ENCODE measurements at places on chromosomes 12 and 14.

- no peak for DNase-seq
Measured at GRCh38 chr12:22285846-22286245, 48.7 kb downstream of the ST8SIA1 start.

DNA sequence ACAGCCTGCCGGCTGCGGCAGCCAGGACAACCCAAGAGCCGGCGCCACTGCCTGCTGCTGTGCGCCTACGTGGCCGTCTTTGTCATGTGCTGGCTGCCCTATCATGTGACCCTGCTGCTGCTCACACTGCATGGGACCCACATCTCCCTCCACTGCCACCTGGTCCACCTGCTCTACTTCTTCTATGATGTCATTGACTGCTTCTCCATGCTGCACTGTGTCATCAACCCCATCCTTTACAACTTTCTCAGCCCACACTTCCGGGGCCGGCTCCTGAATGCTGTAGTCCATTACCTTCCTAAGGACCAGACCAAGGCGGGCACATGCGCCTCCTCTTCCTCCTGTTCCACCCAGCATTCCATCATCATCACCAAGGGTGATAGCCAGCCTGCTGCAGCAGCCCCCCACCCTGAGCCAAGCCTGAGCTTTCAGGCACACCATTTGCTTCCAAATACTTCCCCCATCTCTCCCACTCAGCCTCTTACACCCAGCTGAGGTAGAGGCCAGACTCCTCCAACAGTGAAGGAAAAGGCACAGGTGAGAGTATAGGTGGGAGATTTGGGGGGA lies 10.3 kb downstream of the ZBTB39 start:
- DNase-seq, result no peak

- DNase-seq, result peak; percentile 38
Measured at GRCh38 chr12:65269603-65270002, 8.9 kb upstream of the MSRB3 start.

- DNase-seq, result no peak
Measured at GRCh38 chr12:96979532-96979931, 72.5 kb downstream of the NEDD1 start.

DNA sequence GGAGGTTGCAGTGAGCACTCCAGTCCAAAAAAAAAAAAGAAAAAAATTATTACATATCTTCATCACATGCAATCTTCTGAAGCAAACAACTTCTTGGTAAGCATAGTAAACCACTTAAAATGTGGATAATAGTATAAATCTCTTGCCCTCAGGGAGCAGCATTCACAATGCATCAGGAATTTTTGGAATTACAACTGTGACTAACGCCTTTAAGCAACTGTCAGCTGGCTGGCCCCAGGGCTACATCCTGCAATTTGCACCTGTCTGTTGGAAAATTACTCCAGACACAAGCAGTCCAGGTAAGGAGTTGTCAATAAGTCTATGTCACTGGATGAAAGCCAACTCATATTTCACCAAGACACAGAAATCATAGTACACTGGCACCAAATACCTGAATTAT lies 5.5 kb upstream of the SLC7A7 start:
- DNase-seq, result peak; percentile 75

GRCh38 chr14:104872469-104873341 lies 7.6 kb downstream of the CEP170B start:
- DNase-seq, result no peak

GRCh38 chr12:123151457-123152454 lies 866 bp upstream of the PITPNM2 start:
- DNase-seq, result no peak

DNA sequence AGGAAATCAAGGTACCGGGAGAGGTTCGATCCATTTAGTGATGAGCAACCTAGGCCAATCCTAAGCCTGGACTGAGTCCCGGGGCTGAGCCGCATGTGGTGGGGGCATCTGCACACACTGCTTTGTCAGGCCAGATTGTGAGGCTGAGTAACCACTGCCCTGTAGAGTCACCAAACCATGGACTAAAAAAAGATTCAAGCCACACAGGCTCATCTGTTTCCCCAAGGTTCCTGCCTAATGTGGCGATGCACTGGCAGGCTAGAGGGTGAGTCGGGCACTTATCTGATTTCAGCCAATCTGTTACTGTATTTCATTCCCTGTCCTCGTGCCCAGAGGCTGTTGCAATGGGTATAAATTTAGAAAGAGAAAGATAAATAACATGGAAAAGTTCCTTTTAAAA lies 140.8 kb downstream of the TTC7B start:
- peak; percentile 41 for DNase-seq

- DNase-seq, result peak; percentile 34
Measured at GRCh38 chr12:105935981-105936380, 202.8 kb downstream of the NUAK1 start.

DNA sequence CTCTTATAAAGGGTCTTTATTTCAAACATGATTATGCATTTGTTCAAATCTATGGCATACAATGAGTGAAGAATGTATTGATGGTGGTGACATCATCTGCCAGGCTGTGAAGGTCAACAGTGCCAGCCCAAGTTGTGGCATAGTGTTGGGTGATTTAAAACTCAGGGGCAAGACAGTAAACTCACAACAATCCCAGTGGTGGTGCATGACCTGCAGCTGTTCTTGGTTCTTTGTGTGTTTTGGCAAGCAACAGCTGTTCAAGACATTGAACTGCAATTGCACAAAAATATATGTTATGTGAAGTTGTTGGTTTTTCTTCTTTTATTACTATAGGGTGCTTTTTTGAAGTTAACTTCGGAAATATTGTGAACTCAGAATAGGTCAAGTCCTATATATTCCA lies 851.6 kb downstream of the NRXN3 start:
- DNase-seq, result no peak

- DNase-seq, result no peak
Measured at GRCh38 chr14:39006721-39007410, 96.2 kb downstream of the SEC23A start.

GRCh38 chr12:113054948-113055486 lies 1.5 kb upstream of the DTX1 start:
- DNase-seq, result no peak

DNA sequence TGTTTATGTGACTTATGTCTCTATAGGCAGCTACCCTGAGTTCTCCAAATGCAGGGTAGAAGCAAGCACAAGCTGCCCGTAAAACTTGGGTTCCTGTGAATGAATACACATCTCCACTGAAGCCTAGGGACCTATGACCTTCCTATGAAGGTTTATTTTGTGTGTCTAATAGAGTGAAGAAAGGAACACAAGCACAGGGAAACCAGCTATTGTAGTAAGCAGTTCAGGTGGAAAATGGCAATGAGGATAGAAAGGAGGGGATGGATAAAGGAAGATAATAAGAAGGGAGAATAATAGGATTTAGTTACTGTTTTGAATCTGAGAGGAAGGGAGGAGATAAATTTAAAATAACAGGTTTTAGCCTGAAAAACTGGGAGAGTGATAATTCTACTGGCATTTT lies 2.4 kb downstream of the PFKM start:
- DNase-seq, result no peak

GRCh38 chr12:104960464-104960863 lies 2.4 kb upstream of the SLC41A2 start:
- no peak for DNase-seq

DNA sequence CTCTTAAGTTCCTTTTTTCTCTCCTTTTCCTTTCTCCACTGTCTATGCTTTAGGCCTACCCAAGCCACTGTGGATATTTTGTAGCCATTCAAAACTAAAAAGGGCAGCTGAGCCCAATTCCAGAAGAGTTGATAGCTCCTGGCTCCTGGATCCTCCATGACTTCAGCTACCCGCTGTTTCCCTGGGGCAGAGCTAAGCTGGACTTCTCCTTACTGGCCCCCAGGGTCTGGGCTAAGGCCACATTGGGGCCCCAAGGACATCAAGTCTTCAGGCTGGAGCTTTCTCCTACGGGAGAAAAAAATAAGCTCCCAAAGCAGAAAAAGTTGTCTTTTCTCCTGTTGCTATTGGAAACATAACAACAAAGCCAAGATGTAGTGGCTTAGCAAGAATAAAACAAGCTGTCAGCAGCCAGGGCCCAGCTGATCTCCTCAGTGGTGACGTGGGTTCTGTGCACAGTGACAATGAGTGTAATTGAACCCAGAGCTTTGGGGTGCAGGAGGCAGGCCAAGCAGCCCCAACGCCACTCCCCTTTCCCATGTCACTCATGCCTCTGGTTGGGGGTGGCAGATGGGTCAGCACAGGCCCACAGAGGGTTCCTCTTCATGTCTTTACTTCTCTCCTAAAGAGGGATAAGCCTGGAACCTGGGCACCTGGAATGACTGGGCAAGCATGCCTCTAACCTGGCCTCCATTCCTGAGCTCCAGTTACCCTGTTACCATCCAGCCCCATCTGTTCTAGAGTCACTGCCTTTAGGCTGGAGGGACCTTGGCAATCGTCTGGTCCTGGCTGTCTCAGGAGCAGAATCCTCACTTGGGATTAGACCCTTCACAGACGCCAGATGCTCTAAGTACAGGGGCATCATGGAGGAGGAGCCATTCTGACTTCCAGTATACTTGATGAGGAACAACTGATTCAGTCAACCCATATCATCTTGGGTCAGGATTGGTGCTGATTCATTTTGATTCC lies 171.2 kb downstream of the ZFP36L1 start:
- DNase-seq, result no peak

- peak; percentile 72 for DNase-seq
Measured at GRCh38 chr14:93269341-93270068, 62.4 kb downstream of the UBR7 start.

DNA sequence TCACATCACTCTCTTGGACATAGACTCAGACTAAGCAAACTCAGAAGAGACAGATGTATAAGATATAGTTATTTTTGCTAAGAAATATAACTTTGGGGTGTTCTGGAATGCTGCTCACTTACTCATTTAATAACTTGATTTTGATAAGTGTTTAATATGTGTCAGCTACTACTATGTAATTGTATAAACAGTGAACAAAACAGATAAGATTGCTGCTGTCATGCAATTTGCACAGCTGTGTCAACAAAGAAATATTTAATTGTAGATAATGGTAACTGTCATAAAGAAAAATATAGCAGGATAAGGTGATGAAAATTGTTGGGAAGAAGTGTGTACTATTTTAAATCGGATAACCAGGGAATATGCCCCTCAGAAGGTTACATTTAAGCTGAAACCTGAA lies 84.1 kb upstream of the ZDHHC17 start:
- peak; percentile 12 for DNase-seq

DNA sequence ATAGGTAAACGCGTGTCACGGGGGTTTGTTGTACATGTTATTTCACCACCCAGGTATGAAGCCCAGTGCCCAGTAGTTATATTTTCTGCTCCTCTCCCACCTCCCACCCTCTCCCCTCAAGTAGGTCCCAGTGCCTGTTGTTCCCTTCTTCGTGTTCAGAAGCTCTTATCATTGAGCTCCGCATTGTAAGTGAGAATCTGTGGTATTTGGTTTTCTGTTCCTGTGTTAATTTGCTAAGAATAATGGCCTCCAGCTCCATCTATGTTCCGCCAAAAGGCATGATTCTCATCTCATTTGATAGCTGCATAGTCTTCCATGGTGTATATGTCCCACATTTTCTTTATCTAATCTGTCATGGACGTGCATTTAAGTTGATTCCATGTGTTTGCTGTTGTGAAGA lies 6.9 kb upstream of the GPRC5D start:
- DNase-seq, result no peak

- DNase-seq, result peak; percentile 86
Measured at GRCh38 chr14:44700184-44700583, 193.1 kb upstream of the FSCB start.

DNA sequence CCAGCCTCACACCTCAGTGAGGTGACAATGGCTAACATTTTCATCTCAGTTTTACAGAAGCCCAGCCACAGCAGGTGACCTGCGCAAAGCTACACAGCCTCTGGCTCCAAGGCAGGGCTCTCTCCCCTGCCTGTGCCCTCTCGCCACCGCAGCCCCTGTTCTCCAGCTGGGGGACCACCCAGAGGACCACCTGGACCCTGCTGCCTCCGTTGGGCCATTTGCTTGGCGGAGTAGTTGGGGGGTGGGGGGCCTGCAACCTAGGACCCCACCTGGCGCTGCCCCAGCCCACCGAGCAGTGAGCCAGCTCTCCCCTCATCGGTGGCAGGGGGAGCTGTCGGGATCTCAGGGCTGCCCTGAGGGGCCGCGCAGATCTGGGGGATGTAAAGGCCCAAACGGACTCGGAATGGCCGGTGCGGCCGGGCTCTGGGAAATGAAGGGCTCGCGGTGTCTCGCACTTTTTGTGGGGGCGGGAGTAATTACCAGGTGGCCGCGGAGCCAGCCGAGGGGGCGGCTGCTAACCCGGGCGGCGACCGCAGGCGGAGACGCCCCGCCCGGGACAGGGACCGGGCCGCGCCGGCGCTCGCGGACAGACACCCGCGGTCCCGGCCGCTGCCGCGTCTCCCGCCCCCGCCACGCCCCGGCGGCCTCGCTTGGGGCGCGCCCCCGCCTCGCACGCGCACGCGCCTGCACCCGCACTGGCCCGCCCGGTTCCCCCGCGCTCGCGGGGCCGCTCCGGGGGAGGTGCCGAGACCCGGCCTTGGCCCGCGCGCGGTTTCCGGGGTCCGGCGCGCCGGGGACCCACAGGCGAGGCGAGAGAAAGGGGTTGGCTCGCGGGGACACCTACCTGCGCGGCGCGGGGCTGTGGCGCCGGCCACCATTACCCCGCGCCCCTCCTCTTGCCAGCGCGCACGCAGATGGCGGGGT lies 8.6 kb upstream of the GPR68 start:
- peak; percentile 33 for DNase-seq

DNA sequence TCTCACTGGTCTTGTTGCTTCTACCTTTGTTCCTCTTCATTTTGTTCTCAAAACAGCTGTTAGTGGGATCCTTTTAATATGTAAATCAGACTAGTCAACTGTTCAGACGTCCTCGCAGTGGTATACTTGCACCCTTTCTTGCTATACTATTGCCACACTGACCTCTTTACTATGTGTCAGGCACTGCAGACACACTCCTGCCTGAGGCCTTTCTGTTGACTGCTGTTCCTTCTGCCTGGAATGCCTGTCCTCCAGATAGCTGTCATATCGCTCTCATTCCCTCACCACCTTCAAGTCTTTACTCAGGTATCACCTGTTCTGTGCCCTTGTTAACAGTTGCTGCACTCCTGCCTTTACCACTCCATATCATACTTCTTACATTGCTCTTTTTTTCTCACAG lies 90.0 kb upstream of the TMEM263 start:
- DNase-seq, result no peak

DNA sequence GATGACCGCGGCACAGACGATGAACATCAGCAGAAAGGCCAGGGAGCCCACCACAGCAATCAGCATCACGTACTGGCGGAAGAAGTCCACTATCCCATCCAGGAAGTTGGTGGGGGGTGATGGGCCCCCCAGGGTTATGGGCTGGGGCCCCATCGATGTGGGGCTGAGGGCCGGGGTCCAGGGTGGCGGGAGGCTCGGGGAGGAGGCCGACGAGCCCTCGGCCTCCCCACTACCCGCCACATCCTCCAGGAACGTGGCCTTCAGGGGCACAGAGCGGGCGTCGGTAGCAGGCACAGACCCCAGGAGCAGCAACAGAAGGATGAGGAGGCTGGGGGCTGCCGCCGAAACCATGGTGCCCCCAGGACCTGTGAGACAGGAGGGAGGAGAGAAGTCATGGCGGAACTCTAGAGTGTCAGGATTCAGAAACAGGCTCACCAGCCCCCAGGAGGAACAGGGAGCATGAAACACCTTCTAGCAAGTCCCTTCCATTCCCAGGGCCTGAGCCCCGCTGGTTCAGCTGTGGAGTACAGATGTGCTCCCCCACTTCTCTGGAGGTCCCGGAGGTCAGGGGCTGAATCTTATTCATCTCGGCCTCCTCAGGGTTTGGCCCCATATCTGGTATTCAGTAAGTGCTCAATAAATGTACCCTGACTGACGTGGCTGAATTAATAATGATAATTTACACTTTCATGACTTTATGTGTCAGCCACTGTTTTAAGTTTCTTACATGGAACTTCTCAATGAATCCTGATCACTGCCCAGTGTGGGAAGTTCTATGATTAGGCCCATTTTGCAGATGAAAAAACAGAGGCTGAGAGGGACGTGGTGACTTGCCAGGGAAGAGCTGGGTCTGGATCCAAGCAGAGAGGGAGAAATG lies 5.6 kb downstream of the TMEM119 start:
- no peak for DNase-seq
